ENCODE measurements at places on chromosomes 1 and 21.

- DNase-seq = no peak
Observed at GRCh38 chr1:21696931-21697330, 27.8 kb upstream of the RAP1GAP start.

GRCh38 chr1:3889936-3890335, 10.1 kb downstream of the C1orf174 start:
- no peak for DNase-seq

DNA sequence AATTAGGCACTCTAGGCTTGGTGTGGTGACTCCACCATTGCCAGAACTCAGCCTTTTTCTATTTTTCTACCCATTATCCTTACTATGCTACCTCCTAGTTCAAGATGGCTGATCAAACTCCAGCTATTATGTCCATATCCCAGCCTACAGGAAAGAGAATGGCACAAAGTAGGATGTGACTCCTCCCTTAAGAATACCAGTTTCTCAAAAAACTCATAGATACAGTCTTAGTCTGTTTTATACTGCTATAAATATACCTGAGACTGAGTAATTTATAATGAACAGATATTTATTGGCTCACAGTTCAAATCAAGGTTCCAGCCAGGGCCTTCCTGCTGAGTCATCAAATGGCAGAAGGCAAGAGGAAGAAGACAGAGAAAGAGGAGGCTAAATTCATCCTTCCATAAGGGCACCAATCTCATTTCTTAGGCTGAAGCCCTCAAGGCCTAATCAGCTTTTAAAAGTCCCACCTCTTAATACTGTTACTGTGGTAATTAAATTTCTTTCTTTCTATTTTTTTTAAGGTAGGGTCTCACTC, 542.8 kb upstream of the BEND5 start:
- no peak for DNase-seq

DNA sequence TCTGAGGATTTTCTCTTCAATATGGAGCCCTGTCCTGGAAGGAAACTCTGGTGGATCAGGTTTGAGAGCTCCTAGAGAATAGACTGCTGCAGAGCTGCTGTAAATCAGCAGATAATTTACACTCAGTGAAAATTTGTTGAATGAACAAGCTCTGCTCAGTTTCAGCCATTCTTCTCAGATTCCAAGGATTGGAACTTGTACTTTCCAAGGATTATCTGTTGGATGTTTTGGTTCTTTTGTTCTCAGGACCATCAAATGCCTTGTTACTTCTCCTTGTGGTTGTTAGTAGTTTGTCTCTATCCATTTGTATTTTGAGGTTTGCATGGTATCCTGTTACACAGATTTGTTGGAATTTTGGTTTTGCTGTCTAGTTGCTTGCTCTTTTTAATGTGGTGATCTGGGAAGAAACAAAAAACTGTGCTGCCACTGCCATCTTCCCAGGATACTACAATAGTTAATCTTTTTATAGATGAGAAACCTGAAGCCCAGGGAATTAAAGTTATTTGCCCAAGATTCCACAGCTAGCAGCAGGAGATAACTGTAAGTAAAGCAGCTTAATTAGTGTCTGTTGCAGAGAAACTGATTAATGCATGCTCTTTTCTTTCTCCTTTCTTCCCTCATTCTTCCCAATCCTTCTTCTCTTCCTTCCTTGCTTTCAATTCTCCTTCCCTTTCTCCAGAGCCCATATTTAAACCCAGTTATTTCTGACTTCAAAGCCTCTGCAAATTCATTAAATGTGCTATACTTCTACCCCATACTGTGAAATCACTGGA, 21.7 kb upstream of the KIFAP3 start:
- DNase-seq = no peak

DNA sequence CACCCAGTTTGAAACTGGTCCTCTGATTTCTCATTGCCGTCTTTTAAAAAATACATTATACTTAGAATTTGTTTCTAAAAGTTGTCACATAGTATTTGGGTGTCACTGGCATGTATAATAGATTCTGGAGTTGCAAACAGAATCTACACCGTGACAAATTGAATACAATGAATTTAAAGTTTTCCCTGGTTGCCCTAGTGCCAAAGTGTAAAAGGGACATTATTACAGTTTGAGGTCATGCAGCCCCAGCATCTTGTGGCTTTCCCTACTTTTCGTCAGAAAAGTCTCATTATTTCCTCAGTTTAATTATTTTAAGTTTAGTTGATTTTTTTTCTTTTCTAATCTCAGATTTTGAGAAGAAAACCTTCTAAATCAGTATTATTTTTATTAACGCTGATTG, 155.9 kb downstream of the DISP1 start:
- DNase-seq = no peak

GRCh38 chr1:218529646-218530300, 184.6 kb downstream of the TGFB2 start:
- no peak for DNase-seq
